Posterior vena cava (tissue), 2 donors: ENCODE measurements at places on chromosomes 6 and 20. TPM values are rescaled to one million over a fixed set of nuclear protein-coding genes. Genes with fewer than 3 reads are reported as not detected.

Gene TINAG
- not detected for total RNA-seq

Gene LSM14B
- total RNA-seq = 24.4 TPM

Gene OR2H1
- total RNA-seq = not detected

DNA sequence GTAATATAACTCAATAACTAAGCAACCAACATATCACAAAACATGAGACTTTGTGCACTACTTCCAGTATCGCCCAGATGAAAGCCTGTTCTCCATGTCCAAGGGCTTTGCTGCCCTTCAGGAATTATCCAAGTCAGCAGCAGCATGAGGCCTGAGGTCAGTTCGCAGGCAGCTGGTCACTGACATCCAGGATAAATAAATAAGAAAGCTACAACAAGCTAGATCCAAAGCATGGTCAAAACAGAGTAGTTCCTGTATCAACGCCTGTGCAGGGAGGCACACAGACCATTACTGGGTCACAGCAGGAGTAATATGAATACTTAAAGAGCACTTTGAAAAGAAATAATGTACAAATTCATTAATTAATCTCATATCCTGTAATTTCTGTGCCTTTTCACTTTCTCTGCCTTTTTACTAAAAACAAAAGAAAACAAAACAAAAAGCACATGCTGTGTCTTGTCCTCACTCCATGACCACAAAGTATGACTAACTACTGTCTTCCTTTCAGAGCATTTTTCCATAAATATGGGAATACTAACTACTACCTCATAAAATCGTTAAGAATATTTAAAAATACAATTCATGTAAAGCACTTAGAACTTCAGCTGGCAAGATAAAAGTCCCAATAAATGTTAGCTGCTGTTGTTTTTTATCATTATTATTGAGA is 374.9 kb upstream of the IRAK1BP1 start:
- no peak for DNase-seq

GRCh38 chr20:62824476-62825332 is 7.9 kb downstream of the COL9A3 start:
- DNase-seq = no peak

DNA sequence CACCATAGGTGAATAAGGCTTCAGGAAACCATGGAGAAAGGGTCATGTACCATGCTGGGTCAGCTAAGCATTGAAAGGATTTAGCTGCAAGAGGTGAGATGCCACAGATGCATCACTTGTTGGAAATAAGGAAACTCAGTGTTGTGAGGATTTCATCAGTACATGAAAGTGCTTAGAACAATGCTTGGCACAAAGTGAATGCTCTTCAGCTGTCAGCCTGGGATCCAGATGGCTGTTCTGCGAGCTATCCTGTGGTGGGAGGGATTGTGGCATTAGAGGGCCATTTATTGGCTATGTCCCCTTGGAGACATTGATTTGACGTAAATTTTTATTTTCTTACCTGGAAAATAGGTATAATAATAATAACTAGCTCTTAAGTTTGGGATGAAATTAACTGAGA is 53.0 kb downstream of the ELOVL2 start:
- no peak for DNase-seq
